ENCODE measurements at places on chromosomes 2 and 18.
A peak's percentile ranks its signal among the peaks of the same experiment; 100 is the strongest.

- DNase-seq, result no peak
These were observed 2.5 kb upstream of the TET3 start for GRCh38 chr2:73982140-73982617.

DNA sequence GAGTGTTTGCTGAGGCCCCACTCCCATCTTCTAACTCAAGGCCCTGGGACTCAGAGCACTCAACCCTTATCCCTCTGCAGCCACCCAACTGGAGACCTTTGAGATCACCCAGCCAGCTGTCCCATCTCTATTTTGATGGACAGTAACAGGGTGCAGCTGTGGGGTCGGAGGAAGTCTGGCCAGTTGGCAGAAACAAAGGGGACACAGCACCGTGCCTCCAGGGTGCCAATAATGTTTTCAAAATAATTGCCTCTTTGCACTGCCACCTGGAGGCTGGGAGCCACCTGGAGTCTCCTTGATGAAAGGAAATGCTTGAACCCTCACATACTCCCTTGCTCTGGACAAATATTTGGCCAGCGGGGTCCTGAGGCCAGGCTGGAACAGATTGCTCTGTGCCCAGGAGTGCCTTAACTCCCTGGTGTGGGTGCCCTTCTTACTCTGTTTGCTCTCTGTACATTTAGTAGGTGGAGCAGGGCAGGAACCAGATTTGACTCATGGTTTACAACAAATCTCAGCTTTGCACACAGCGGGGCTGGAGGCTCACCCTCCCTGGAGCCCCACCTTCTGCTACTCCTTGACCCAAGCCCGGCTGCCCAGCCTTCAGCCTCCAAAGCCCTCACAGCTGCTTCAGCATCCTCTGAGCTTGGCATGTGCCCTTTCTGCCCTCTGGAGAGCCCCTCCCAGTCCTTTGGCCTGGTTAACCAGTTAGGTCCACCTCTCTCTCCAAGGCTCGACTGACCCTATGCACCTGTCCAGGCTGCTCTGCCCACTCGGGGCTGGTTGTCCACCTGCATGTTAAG, 17.2 kb downstream of the MAL start:
- no peak for DNase-seq

- peak; percentile 6 for DNase-seq
These were observed 110.1 kb downstream of the ZNF385B start for GRCh38 chr2:179751163-179751809.

- no peak for DNase-seq
These were observed 339.2 kb upstream of the EPHA4 start for GRCh38 chr2:221911321-221911720.

DNA sequence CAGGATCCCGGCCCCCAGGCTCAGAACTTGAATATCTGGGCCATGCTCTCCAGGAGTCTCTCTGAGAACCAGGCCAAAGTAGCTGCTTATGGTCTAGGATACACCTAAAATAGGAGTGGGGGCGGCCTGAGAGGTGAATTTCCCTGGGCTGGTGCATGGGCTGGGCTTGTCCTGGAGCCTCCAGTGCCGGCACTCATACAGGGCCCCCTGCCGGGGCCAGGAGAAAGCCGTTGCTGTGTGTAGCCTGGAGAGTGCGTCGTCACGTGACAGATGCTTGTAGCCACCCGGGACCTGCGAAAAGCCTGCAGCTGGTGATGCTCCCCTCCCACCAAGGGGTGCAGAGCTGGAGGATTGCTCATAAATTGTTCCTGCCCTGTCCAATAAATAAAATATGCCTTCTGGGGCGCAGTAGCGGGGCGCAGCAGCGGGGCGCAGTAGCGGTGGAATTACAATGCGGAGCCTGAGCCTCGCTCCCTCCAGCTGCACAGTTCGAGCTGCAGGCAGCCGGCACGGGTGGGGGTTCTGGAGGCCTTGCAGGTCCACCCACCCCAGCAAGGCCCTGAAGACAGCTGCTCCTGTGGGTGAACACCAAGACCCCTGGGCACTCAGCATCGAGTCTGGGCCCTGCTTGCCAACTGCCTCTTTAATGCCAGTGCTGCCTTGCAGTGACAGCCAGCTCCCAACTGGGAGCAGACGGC, 289.9 kb downstream of the NDUFA10 start:
- DNase-seq, result no peak

DNA sequence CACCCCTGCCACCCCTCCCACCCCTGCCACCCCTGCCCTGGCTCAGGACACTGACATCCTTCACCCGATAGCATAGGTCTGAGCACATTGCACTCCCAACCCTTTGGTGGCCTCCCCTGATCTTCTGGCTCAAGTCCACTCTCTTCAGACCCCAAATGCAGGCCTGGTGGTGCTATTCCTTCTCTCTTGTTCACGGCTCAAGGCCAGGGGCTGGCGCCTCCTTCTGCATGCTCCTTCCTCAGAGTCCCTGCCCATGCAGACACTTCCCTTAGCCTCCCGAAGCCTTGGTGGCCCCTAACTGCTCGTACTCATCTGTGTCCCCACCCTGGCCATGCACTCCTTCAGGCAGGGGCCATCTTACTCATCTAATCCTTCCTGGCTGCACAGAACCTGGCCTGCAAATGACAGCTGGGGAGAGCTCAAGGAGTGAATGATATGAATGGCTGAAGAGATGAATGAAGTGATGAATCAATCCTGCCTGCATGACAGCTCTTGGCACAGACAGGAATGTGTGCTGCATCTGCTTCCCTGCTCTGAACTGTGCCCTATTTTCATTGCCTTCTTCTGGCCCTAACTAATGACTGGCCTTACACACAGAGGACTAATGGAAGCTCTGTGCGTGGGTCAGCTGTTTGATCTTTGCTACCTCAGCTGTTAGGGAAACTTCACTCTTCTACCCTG, 290.8 kb downstream of the DYSF start:
- no peak for DNase-seq

- no peak for DNase-seq
These were observed 140.5 kb upstream of the HNRNPA3 start for GRCh38 chr2:177072090-177072489.

GRCh38 chr2:59288771-59289170, 1047.6 kb upstream of the FANCL start:
- DNase-seq, result no peak

DNA sequence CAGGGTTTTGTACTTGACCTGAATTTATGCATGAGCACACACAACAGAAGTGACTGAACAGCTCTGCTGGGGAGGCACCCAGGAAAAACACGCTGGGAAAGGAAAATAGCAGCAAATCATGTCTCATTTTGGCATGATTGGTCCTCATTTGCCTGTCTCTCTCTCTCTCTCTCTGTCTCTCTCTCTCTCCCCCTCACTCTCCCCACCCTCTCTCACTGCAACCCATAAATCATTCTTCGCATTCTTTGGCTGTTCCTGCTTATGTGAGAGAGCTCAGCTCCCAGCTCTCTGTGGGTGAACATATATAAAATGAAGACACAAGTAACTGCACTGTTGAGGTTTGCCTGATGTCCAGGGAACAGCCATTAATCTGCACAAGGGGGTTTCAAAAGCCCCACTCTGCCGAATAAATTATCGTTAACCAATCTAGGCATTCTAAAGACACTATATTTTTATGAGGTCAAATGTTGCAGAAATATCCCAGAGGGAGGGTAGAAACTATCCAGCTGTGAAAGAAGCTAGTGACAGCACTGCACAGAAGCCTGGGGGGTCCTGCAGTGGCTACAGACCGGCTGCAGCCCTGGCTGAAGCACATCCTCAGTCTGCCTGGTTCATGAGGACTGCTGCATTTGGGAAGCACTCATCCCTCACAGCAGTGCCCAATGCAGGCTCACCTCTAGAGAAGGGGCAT, 260.3 kb downstream of the AFF3 start:
- no peak for DNase-seq

DNA sequence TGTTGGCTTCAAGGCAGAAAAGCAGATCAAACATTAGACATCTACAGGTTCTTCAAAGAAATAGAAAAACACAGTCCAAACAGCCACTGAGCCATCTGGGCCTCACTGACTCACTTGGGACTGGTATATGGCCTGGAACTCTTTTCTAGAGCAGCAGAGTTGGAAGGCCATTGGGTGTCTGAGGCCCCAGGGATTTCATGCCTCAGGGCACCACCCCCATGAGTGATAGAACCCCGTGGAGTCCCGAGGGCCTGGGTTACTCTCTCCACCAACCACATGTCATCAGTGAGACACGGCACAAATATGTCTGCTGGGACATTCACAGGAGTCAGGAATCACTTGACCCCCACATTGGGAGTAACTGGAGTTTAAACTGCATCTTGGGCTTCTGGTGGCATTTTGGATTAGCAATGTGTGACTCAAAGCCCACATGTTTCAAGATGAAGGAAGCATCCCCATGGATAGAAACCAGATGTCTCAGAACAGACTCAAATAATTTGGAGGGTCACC, 44.0 kb downstream of the CAPN13 start:
- DNase-seq, result no peak

- no peak for DNase-seq
These were observed 336 bp upstream of the DDX1 start for GRCh38 chr2:15591373-15591691.

GRCh38 chr18:79502782-79503181, 107.1 kb downstream of the NFATC1 start:
- no peak for DNase-seq

DNA sequence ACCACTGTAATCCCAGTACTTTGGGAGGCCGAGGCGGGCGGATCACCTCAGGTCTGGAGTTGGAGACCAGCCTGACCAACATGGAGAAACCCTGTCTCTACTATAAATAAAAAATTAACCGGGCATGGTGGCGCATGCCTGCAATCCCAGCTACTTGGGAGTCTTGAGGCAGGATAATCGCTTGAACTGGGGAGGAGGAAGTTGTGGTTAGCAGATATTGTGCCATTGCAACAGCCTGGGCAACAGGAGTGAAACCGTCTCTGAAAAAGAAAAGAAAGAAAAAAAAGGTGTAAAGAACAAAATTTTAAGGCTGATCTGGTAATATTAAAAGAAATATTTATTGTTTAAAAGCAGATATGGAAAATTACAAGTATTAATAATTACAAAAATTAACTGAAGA, 29.7 kb downstream of the ZNF804A start:
- DNase-seq, result peak; percentile 30

DNA sequence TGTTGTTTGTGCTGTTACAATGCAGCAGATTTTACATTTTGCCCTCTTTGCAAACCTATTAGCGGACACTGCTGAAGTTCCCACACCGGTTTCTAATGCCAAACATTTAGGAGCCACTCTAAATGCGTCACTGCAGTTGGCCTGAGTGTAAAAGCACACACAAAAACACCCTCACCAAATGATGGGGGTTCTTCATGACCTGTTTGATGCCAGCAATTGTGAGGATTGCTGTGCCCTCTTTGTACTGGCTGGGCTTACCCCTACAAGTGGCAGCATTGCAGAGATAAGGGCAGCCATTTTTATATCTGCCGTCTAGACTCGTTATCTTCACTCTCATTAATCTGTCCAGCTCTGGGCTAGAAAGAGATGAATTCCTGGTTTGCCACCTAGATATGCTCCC, 85.3 kb downstream of the NRP2 start:
- no peak for DNase-seq

- peak; percentile 73 for DNase-seq
These were observed 54.5 kb downstream of the SCN2A start for GRCh38 chr2:165293440-165294420.

DNA sequence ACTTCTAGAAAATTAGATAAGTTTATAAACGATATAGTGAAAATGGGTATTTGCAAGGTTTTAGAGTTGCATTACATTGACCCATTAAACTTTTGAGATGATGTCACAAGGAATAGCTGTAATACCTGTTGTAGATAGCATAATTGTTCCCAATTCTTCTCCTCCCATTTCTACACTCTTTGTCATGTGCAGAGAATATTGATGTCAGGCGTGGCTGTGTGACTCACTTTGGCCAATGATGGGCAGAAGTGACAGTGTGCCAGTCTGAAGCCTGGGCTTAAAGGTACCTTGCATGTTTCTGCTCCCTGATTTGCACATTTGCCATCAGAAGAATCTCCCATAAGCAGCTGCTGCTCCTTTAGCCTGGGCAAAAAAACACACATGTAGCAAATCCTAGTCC, 26.9 kb upstream of the CCBE1 start:
- no peak for DNase-seq

- no peak for DNase-seq
These were observed at the start of gene TGIF1 for GRCh38 chr18:3450012-3450798. TGIF1 (plus strand) TSS chr18:3450172; CDS start chr18:3450490, 318 bp downstream.

GRCh38 chr2:25341011-25341727, 556 bp downstream of the DNMT3A start:
- DNase-seq, result no peak

DNA sequence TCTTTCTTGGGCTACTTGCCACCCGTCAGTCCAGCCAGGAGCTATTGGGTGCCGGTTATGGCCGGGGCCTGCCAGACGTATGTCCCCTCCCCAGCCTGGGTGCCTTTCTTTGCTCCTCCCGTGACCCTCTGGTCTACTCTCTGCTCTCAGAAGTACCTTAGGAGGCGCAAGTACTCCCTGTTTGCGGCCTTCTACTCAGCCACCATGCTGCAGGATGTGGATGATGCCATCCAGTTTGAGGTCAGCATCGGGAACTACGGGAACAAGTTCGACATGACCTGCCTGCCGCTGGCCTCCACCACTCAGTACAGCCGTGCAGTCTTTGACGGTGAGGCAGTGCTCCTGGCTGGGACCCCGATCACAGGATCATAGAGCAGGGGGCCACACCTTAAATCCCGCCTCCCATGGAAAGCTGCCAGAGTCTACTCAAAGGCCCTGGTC, 99.5 kb downstream of the DYSF start:
- no peak for DNase-seq

GRCh38 chr2:175793648-175794047, 208.4 kb downstream of the LNPK start:
- DNase-seq, result no peak
